ENCODE measurements at places on chromosomes 2 and 18.

DNA sequence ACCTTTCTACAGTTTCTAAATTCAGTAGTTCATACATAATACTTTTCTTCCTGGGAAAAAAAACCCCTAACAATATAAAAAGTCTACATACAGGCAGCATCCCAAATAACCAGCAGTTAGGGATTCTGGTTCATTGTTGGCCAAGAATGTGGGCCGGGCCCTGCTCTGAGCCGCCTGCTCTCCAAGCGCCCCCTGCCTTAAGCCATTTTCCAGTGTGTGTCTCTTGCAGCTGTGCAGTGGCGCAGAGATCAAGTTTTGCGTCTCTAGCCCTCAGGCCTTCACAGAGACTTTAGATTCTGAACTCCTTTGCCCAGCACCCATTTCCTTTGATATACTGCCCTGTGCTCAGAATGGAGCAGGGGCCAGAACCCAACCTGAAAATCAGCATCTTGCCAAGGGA is 32.9 kb downstream of the RMC1 start:
- DNase-seq: no peak

DNA sequence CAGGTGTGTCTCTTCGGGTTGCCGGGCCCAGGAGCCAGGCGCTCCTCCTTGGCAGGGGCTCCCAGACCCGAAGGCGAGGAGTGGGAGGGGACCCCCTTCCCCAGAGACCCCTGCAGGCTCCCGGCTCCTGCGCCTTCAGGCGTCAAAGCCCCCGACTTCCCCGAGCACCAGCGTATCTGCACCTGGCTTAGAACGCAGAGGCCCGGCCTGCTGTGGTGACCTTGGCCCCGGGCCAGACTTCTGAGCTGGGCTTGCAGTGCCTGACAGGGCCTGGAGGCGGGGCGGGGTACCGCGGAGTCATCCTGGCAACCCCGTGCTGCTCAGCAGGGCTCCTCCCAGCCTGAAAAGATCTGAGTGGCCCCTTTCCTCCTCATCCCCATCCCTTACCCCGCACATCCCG is 27.0 kb downstream of the SKA1 start:
- no peak for DNase-seq

DNA sequence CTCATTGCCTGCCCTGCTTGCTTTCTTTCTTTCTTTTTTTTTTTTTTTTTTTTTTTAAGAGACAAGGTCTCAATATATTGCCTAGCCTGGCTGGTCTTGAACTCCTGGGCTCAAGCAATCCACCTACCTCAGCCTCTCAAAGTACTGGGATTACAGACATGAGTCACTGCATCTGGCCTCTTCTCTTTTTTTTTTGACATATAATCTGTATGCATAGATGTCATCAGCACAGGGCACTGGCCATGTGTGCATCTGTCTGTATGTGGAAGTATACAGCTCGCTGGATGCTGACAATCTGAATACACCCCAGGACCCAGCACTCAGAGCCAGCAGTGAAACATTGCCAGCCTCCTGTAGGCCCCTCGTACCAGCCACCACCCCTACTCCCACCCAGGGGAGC is 49.5 kb downstream of the TFCP2L1 start:
- no peak for DNase-seq

DNA sequence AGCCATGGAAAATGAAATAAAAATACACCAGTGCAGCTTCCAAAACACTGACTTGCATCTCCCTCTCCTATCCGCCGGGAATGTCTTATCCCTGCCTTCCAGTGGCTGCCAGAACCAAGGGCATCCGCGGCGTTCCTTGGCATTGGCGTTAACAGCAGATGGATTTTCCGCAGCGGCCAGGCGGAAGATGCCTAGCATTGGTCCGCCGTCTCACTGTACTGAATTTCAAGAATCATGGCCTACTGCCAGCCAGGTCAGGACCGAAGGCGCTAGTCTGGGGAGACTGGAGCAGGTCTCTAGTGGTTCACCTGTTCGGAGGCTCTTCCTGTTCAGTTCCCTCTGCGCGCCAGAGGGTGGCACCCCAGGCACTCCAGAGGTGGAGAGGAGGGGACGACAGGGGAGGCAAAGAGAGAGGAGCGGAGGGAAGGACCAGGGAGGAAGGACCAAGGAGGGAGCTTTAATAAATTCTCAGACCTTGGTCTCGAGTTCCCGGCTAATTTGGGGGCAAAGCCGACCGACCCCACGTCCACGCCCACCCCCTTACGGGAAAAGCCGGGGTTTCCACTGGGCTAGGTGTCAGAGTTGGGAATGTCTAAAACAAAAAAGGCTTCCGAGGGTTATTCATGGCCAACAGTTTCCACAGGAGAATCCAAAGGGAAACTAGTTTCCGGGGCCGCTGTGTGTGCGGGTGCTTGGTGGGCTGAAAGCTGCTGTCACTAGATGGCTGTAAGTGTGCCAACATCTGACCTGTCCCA is 3.7 kb upstream of the BCL2L11 start:
- peak; percentile 27 for DNase-seq

DNA sequence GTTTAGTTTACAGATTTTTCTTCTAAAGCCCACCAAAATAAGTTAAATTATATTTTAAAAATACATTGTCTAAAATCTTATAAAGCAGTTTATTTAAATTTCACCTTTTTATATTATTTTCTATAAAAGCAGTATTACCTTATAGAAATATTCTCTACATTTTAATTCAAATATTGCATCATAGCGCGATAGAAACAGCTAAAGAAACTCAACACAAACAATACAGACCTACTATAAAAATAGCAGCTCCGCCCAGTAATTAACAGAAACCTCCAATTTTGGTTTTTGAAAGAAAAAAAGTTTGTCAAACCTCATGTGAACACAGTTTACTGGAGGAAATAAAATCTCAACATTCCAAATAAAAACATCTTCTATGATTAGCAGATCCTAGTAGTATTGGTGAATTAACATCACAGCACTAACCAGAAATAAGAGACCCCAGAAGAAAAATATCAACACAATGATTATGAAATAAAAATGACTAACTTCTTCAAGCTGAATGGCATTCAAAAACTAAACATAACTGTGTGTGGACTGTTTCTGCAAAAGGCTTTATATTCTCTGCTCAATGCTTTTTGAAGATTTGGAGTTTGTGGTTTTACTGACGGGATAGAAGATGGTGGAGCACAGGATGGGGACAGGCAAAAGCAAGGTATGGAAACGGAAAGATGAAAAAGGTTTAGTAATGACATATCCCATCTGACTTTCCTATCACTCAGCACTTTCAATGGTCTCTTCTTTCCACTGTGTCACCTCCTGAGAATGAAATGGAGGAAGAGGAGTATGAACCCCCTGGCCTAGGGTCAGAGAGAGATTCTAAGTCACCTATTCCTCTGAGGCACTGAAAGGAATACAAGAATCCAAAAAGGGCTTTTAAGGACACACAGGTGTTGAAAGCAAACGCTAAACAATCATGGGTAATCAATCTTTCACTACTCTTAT is 17.5 kb downstream of the MAP4K3 start:
- no peak for DNase-seq

GRCh38 chr2:6911721-6912120 is 5.5 kb upstream of the RNF144A start:
- DNase-seq: no peak

GRCh38 chr2:21970971-21971370 is 847.2 kb downstream of the TDRD15 start:
- no peak for DNase-seq

GRCh38 chr18:3852321-3852720 is 402.3 kb downstream of the TGIF1 start:
- DNase-seq: no peak

GRCh38 chr18:36149514-36150289 is 20.0 kb downstream of the ELP2 start:
- no peak for DNase-seq

DNA sequence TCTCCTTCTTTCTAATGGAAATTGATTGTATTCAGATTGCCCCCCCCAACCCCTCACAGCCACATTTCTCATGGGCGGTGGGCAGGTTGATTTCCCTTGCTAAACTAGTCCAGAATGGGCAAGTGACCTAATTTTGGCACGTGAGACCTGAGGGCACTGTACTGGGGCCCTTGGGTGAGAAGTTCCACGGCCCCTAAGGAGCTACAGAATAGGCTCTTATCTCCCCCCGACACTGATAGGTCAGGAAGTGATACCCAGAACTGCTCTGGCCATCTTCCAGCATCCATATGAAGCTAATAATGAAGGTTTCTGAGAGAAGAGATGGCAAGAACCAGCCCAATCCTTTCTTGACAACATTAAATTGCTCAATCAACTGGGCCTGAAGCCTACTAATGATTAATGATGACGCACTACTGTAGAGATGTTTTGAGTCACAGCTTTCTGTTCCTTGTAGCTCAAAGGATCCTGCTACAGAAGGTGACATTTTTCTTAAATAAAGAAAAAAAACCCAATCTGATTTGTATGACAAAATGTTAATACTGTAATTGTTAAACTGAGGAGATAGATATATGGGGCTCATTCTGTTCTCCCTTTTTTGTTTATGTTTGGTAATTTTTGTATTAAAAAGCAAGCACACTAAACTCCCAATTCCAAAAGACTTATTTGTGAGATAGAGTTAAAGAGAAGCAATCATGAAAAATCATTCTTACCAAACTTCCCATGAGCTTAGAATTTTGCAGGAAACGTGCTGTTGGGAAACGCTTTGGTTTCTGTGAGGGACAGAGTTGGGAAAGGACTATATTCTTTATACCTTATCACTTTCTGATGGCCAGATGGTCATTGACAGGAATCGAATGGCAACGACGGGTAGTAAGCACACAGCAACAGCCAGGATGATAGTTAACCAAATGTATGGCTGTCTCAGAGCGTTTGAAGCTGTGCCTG is 28.2 kb upstream of the NARS1 start:
- DNase-seq: no peak

DNA sequence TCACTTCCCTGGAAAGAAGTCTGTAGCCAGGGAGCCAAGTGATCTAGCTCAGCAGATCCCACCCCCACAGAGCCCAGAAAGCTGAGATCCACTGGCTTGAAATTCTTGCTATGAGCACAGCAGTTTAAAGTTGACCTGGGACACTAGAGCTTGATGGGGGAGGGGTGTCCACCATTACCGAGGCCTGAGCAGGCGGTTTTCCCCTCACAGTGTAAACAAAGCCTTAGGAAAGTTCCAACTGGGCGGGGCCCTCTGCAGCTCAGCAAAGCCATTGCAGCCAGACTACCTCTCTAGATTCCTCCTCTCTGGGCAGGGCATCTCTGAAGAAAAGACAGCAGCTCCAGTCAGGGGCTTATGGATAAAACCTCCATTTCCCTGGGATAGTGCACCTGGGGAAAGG is 887.2 kb upstream of the LRATD1 start:
- no peak for DNase-seq

DNA sequence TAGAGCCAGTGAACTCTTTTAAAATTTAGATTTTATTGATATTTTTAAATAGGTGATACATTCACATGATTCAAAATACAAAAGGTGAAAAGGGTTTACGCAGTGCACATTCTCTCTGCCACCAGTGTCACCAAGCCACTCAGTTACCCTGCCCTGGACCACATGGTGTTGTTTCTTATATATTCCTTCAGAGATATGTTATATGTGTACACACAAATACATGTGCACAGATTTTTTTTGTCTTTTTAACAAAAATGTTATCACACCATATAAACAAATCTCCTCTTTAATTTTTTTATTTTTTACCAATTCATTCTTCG is 26.2 kb downstream of the SERPINB4 start:
- DNase-seq: no peak

- no peak for DNase-seq
Measured at GRCh38 chr18:39561126-39561525, 1995.5 kb upstream of the CELF4 start.

- no peak for DNase-seq
Measured at GRCh38 chr2:65937379-65938160, 497.4 kb upstream of the MEIS1 start.

- no peak for DNase-seq
Measured at GRCh38 chr2:159933727-159934049, 128.7 kb downstream of the PLA2R1 start.

DNA sequence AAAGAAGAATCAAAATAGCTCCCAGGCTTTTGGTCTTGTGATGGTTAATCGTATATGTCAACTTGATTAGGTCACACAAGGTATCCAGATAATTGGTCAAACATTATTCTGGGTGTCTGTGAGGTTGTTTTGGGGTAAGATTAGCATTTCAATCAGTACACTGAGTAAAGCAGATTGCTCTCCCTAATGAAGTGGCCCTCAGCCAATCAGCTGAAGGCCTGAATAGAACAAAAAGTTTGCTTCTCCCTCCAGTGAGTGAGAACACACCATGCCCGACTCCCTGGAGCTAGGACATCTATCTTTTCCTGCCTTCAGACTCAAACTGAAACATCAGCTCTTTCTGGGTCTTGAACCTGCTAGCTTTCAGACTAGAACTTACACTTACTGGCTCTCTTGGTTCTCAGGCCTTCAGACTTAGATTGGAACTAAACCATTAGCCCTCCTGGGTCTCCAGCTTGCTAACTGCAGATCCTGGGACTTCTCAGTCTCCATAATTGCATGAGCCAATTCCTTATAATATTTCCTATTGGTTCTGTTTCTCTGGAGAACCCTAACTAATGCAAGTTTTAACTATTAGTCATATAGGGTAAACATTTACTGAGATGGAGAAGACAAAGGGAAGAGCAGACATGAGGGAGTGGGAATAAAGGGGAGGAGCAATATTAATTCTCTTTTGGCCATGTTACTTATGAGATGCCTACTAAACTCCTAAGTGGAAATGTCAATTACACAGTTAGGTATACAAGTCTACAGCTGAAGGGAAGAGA is 25.5 kb downstream of the LNPK start:
- no peak for DNase-seq

- no peak for DNase-seq
Measured at GRCh38 chr2:63790491-63790890, 51.2 kb upstream of the UGP2 start.

DNA sequence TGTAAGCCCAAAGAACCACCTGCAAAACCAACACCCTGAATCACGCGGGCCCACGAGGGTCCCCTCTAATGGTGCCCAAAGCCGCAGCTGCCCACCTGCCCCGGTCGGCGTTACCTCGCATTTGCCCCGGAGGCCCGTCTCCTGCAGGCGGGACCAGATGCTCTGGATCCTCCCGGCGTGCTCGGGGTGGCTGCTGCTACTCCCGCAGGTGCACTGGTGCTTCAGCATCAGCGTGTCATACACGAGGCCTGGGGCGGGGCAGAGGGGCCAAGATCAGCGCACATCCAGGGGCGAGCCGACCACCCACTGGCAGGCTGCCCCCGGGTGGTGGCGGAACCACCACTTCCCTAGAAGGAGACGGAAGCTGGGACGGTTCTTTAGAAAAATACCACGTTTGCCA is 260.1 kb downstream of the TWIST2 start:
- no peak for DNase-seq

- no peak for DNase-seq
Measured at GRCh38 chr18:10409041-10409440, 45.4 kb upstream of the APCDD1 start.

DNA sequence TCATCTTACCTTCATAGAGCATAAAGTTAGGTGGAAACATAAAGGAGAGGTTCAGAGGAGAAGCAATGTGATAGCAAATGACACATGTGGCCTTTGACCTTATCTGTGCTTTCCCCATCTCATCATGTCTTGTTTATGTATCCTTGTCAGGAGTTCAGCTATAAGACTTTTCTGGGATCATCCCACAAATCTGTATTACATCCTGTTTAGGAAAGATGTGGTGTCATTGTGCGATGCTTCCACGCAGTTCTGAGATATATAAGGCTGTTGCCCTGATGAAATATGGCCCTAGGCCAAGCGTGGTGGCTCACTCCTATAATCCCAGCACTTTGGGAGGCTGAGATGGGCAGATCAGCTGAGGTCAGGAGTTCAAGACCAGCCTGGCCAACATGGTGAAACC is 15.5 kb upstream of the MGAT5 start:
- DNase-seq: no peak
